Neuronal stem cell (in vitro differentiated cells): ENCODE measurements at places on chromosomes 6 and 20.

DNA sequence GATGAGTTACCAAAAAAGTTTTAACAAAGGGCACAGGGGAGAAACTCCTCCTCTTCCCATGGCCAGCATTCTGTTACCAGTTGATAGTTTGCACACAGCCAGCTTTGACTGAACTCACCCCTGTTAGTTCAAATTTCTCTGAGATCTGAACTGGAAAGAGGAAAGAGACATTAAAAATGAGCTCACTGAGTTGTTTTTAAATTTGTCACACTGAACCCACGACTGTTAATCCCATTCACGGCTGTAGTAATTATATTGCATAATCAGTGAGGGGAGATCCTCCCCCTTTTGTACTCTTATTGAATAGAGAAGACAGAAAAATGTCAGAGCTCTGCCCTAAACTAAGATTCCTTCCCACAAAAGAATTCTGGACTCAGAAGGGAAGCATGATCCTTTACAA is 17.5 kb upstream of the DSP start:
- DNase-seq = no peak

- DNase-seq = no peak
Measured at GRCh38 chr6:145241721-145242120, 493.6 kb downstream of the EPM2A start.

DNA sequence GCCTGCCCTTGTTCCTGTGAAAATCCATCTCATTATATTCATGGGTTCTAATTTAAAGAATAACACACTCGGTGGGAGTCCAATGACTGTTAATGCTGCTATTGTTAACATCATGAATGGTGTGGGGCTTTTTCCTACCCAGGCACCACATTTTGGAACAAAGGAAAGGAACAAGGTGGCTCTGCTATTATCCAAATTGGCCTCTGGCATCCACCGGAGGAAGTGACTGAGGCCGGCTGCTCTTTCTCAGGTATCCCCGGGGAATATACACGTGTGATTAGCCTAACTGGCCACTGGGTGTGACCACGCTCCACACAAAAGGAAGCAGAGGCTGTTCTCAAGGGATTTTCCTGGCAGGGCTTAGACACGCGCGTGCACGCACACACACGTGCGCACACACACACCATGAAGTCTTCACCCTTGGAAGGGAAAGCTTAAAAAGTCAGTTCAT is 601.2 kb upstream of the ARID1B start:
- DNase-seq = peak; percentile 59

DNA sequence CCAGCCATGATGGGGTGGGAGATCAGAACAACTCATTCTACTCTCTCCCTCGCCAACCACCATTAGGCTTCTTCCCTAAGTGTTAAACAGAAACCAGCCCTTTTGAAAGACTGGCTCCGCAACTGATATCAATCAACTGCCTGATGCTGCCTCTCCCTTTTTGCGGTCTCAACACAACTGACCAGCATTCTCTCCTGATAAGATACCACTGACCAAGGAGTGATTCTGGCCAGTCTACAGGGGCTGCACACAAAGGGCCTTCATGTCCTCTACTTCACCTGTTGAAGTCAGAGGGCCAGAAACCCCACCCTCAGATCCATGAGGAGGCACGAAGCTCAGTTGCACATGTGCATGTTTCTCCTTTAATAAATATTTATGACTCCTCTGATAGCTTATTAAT is 145.1 kb downstream of the CD24 start:
- no peak for DNase-seq

- no peak for DNase-seq
Measured at GRCh38 chr20:6866741-6867140, 99.3 kb downstream of the BMP2 start.

DNA sequence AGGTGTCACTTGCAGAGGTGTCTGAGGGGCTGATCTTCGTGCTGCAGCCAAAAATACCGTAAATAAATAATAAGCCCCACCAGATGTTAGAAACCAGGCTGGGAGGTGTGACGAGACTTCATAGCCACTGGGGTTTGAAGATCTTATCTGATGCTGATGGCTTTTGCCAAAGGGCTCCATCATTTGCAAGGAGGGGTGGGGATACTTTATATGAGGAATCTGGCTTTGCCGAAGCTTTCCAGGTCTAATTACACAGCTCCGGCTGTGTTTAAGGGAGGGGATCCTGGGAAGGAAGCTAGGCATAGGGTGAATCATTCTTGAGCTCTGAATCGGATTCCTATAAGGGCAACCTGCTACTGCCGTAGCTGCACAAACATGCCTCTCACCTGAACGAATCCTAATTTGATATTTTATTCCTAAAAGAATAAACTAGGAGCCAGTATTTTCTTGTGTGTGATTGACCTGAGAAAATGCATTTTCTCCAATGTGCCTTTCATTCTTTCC is 249.6 kb downstream of the SOD2 start:
- DNase-seq = no peak

GRCh38 chr6:39217177-39217864 is 12.0 kb downstream of the KCNK5 start:
- no peak for DNase-seq
